ENCODE measurements at places on chromosomes 1 and 21. TPM values are rescaled to one million over a fixed set of nuclear protein-coding genes. Genes with fewer than 3 reads are reported as not detected.

AQP10 gene
- total RNA-seq = not detected

- DNase-seq = no peak
Measured at GRCh38 chr1:81453367-81453703, 347.4 kb upstream of the ADGRL2 start.

RBM11 gene
- total RNA-seq = not detected

DNA sequence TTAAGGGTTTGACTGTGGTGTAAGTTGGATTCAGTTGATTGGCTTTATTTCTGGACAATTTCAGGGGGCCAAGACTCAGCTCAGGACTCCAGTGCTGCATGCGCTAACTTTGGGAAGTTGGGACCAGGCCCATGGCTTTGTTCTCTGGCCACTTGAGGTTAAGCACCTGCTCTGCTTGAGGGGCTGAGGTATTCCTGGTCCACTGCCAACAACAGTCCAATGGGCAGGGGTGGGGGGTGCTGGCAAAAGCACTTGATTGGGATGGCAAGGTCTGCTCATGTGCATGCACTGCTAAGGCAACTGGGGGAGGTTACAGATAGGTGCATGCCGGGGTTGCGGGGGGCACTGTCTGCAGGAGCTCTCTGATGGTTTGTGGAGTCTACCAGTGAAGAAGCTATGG lies 52.6 kb upstream of the ASB17 start:
- no peak for DNase-seq

CCDC185 gene
- not detected for total RNA-seq

DNA sequence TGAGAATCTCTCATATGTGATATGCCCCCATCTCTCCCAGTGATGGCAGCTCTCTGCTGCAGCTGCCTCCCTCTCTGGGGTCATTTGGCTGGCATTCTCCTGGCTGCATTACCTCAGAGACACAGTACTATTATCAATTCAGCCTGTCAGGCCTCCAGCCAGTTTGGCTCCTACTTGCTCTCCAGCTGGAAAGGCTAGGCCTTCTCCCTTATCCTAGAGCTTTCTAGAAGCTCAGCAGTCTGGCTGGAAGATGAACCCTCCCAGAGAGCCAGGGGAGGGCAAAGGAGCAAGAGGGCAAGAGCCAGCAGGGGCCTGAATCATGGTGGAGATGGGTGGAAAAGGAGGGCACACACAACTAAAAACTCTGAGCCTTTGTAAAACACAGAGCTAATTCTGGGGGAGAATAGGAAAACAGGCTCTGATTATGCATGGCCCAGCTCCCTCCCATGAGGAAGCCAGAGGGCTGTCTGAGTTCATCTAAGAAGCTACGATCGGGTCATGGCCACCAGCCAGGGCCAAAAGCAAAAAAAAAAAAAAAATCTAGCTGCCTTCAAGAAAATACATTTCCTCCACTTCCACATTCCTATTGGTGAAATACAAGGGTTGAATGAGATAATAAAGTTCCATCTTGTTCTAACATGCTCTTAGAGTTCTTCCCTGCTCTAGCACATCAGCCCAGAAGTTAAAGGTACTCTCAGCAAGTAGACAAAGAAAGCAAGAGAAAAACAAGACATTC lies 8.8 kb downstream of the LAMB3 start:
- no peak for DNase-seq

PIGR gene
- total RNA-seq = 0.53 TPM

Data from ascending aorta (tissue), 2 donors.